Uterus (tissue), 4 donors: ENCODE measurements at places on chromosomes 7 and 10.

DNA sequence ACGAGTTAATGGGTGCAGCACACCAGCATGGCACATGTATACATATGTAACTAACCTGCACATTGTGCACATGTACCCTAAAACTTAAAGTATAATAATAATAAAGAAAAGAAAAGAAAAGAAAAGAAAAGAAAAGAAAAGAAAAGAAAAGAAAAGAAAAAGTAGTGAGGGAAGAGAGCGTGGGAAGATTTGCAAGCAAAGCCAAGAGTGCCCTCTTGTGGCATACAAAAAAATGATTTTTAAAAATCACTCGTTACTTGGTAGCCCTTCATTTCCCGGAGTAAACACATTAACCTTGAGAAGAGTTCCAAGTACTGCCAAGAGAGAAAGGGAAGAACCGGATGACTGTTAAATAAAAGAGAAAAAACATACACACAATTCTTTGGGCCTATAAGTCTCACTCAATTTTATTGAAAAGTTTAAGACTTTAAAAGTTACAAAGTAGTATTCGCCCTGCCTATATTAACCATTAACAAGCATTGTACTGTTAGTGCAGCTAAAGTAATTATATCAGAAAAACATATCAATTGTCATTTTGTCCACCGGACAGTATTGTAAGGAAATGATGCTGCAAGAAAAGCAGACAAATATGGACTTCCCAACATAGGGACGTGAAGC, 6.2 kb upstream of the CH25H start:
- no peak for DNase-seq

DNA sequence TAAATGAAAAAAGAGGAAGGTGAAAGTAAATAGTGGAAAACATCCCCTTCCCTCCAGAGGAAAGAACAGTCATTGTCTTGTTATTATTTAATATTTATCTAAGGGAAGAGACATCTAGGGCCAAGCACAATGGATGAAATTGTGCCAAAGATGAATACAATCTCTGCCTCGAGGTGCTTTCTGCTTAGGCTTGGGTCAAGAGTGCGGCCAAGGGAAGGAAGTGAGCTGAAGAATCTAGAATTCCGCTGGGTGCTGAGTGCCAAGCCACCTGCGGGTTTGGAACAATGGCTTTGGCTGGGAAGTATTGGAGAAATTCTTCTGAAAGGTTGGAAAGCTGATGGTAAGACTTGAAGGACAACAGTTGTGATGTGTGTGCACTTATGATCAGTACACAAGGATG, 531.3 kb upstream of the FZD8 start:
- no peak for DNase-seq

GRCh38 chr7:115249080-115249479, 327.2 kb downstream of the MDFIC start:
- DNase-seq = no peak

- DNase-seq = no peak
Observed at GRCh38 chr10:123229927-123230630, 75.9 kb downstream of the BUB3 start.

GRCh38 chr7:110801502-110801901, 289.4 kb upstream of the LRRN3 start:
- no peak for DNase-seq
